Mesenteric fat pad (tissue), 1 donor: ENCODE measurements at places on chromosomes 13 and 19.

- DNase-seq, result no peak
Observed at GRCh38 chr13:46866150-46866549, 30.7 kb downstream of the HTR2A start.

GRCh38 chr13:93558637-93559036 lies 332.0 kb downstream of the GPC6 start:
- no peak for DNase-seq

DNA sequence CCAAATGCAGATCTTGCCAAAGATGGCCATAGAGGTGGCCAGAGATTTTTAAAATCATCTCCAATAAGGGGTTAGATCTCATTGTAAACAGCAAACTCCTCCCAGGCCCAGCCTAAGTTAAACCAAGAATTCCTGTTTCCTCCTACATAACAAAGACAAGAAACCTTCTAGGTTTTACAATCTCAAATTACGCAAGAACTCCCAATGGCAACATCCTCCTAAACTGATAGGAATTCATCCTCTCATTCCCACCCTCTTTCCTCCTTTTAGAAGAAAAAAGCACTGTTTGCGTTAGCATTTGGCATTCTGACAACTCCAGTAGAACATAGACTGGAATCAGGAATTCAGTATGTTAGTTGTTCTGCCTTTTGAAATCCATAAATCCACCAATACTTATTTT lies 14.6 kb downstream of the PROSER1 start:
- DNase-seq, result no peak

- no peak for DNase-seq
Observed at GRCh38 chr13:54592201-54592600, 1563.6 kb downstream of the OLFM4 start.
